RPMI7951 (cell line): ENCODE measurements at places on chromosomes 2 and 18.

GRCh38 chr2:102000012-102000411 is 8.3 kb downstream of the IL1R2 start:
- DNase-seq = no peak

GRCh38 chr2:23697256-23698075 is 229.5 kb downstream of the ATAD2B start:
- no peak for DNase-seq

GRCh38 chr2:62565309-62565908 is 59.4 kb upstream of the TMEM17 start:
- no peak for DNase-seq

DNA sequence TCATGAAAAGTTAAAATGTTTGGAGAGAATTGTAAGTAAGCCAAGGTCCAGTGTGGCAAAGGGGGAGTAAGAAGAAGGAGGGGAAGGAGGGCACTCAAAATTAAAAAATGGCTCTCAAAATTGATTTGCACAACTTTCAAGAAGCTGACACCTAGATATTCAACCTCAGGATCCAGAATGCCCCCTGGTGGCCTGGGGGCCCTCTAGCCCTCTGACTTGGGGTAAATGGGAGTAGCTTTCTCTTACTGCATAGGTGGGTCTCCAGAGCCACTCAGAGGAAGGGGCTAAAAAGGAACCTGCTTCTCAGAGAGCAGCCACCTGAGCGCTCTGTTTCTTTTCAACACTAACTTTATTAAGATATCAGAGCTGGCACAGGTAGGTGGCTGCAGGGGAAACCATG is 968.5 kb downstream of the BCL11A start:
- DNase-seq = no peak

GRCh38 chr2:96247009-96247408 is 18.8 kb downstream of the TMEM127 start:
- DNase-seq = no peak
